ENCODE measurements at places on chromosomes 13 and 19. TPM values are rescaled to one million over a fixed set of nuclear protein-coding genes. Genes with fewer than 3 reads are reported as not detected.

- DNase-seq, result no peak
These were observed 15.4 kb downstream of the LYL1 start for GRCh38 chr19:13087295-13087694.

- DNase-seq, result peak; percentile 44
These were observed 421 bp downstream of the DGKH start for GRCh38 chr13:42048684-42049453.

The RNF6 gene
- 41.5 TPM for total RNA-seq

The CYP4F2 gene
- total RNA-seq, result 0.25 TPM

DNA sequence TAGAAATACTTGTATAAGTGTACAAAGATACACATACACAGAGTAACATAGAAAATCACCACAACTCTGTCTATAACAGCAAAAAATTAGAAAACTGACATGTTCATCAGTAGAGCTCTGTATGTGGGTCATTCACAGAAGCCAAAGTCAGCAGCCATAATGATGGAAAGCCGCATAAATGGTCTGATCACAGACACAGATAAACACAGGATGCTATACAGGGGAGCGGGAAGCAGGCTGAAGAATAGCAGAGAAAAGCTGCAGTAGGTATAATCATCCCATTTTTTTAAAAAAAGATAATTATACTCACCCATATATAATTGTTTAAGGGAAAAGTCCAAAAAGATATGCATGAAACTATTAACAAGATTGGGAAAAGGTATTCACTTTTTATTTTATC, 31.5 kb downstream of the RCBTB1 start:
- DNase-seq, result no peak

DNA sequence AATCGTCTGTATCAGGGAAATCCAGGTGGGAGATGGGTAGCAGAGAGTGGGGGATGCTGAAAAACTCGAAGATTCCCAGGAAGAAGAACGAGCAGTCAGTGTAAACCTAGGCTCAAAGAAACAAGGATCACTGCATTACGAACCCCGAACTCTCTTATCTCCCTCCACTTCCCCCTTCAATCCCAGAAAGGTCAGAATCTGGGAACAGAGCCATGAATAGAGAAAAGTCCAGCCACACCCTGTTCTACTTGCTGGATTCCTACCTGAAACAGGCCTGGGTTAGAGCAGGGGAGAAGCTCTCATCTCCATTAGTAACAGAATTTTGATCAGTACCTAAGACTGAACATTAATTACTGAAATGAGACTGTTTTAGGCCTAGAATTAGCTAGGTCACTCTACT, 24.4 kb downstream of the EPSTI1 start:
- no peak for DNase-seq

- DNase-seq, result no peak
These were observed 498.1 kb downstream of the KLF5 start for GRCh38 chr13:73556902-73557301.

GRCh38 chr13:113008851-113009250, 39.8 kb downstream of the MCF2L start:
- DNase-seq, result no peak

GRCh38 chr19:38429055-38429810, 3.2 kb upstream of the RASGRP4 start:
- DNase-seq, result no peak

The GADD45B gene
- 120 TPM for total RNA-seq

DNA sequence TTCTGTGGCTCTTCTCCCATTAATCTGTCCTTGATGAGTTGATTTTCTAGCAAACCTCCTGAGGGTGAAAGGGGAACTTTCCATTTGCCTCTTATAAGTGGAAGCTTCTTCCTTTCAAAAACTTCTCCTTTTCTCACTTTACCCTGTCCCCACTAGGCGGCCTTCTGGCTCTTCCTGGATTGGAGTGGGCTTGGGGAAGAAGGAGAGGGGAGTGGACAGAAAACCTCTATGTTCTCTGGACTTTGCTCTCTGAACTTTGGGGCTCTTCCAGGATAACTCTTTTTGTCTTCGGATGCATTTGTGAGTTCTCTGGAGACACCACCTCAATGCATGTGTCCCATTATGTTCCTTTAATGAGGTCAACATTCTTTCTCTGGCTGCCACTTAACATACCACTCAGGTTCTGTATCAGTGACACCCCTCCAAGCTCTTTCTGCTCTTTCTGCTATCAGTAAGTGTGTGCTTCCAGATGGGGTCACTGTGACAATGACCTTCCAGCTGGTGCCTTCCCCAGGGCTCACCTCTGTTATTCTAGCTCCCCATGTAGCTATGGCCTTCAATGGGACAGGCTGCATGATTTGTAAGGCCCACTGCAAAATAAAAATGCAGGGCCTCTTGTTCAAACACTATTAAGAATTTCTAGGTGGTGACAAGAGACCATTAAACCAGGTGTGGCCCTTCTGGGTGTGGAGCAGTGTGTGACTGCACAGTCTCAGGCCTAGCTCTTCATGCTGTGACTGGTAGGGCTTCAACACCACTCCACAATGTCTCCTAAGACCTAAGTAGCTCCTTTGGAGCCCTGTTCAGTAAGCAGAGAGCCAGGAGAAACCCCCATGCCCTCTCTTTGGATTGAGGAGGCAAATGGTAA, 389.2 kb downstream of the EFNB2 start:
- no peak for DNase-seq

The LCP1 gene
- 10.4 TPM for total RNA-seq

DNA sequence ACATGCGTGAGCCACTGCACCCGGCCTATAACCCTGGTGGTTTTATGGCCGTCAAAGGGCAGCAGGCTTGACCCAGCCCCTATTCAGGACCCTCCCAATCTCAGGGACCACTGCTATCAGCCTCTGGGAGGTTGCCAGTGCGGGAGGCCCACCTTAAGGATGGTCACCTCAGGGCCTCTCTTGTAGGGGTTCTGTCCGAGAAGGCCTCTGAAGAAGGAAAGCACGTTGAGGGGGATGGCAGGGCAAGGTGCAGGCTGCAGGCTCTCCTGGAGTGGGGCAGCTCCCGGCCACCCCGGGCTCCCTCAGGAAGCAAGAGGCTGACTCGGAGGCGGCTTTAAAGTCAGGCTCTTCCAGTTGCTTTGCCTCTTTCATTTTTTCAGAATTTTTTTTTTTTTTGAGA, 6.0 kb upstream of the GRTP1 start:
- DNase-seq, result no peak

The MCF2L gene
- total RNA-seq, result 294 TPM

The PGLYRP2 gene
- not detected for total RNA-seq

DNA sequence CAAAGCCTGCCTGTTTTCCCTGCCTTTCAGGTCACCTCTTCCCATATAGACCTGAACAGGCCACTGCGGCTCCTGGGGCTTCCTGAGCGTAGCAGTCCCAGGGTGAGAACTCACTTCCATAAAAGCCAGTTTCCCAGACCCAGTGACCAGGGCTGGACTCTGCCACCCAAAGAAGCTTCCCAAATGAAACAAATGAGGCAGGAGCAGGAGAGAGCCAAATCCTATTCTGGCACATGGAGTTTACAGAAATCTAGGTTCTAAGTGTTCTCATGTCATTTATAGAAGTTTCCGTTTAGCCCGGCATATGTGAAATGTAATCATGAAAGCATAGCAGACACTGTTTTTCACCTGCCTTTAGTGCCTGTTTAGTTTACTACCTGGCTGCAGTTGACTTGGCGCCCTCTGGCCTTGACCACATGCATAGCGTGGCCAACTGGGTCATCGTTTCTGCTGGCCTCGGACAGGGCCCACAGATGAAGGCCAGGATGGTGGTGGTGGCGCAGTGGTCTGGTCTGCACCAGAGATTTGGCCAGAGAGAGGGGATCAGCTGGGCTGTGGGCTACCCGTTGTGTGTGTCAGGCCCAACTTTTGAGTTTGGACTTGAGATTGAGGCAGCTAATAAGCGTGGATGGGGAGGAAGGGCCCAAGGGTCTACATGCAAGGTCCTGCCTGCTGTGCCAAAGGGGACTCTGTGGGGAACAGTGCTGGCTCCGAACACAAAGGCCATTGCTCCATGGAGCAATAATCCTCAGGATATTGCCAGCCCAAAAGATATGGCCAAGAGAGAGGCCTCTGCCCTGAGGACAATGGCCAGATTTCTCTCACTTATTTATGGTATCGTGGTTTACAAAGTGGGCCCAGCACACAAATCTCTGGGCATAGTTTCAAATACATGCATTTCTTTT, 43.3 kb downstream of the NFIX start:
- no peak for DNase-seq

DNA sequence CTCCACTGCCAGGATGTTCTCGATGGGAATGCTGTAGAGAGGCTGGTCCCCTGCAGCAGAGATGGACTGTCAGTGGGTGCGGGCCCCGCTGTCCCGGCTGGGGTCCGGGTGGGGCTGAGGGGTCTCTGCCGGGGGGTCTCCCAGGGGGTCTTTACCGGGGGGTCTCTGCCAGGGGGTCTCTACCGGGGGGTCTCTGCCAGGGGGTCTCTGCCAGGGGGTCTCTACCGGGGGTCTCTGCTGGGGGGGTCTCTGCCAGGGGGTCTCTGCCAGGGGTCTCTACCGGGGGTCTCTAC, 25.7 kb upstream of the C13orf46 start:
- DNase-seq, result no peak

The GYS1 gene
- total RNA-seq, result 36.6 TPM

GRCh38 chr19:52398081-52398441, 412 bp downstream of the ZNF528 start:
- no peak for DNase-seq

- no peak for DNase-seq
These were observed 66.4 kb downstream of the ZAR1L start for GRCh38 chr13:32248801-32249200.

The KCTD15 gene
- total RNA-seq, result 42.9 TPM

Data from dorsolateral prefrontal cortex (tissue), 122 donors.